Activated CD8-positive, alpha-beta memory T cell treated with anti-CD3 and anti-CD28 coated beads for 4 hours (primary cell): ENCODE measurements at places on chromosomes 6 and 20.
A peak's percentile ranks its signal among the peaks of the same experiment; 100 is the strongest.

- no peak for DNase-seq
These were observed 4.8 kb upstream of the ADGB start for GRCh38 chr6:146593986-146594385.

DNA sequence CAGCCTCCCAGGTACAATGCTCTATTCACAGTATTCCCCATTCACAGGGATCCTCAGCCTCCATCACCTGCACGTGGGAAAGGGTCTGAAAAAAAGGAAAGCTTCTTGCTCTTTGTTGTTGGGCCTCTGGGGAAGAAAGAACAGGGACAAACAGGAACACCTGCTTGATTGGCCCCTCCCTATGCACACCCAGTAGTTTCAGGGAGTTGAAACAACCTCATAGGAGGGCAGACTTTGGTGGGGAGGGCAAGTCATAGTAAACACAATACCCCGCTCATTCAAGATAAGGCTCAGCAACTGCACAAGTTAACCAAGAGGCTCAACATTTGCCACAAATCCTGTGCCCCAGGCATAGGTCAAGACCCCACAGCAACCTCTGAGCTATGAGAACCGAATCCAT lies 1.7 kb downstream of the GHRH start:
- DNase-seq = no peak

DNA sequence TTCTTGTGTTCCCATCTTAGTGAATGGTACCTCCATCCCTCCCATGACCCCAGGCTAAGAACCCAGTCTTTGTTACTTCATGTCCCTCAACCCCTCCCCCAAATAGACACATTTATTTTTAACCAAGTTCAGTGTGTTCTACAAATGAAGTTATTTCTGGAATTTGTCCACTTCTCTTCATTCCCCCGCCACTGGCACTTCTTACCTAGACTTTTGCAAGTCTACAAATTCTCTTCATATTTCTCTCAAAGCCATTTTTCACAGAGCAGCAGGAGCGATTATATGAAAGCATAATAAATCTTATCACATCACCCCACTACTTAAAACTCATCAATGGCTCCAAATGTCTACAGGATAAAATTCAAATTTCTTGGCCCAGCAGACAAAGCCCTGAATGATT lies 131.4 kb downstream of the BTBD9 start:
- no peak for DNase-seq

DNA sequence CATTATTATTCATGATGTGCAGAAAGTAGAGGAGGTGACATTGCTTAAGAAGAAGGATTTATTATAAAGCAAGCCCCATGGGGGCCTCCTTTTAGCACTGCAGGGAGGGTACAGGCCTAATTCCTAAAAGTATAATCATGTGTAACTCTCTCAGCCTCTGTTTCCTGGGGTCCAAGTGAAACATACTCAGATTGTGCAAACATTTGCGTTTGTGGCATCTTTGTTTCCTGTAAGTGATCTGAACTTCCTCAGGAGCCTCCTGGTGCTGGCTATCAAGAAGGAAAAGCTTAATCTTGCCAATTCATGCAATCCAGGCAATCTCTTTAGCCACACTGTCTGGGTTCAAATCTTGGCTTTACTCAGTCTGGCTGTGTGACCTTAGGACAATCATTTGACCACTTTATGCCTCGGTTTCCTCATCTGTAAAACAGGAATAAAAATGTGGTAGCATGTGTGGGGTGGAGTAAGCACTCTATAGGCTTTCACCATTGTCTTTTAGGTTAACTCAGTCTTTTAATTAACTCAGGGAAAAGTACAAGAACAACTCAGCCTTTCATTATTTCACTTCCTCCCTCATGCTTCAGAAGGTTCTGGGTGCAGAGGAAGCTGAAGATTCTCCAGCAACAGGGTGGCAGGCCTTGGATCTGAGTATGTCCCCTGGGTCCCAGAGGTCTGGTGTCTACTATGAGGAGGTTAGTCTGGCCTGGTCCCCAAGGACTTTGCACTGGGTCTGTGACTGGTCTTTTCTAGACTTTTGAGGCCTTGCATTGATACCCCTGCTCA lies 831 bp upstream of the SIRPB2 start:
- DNase-seq = no peak

- DNase-seq = no peak
These were observed 2.3 kb downstream of the THBD start for GRCh38 chr20:23047001-23047737.

DNA sequence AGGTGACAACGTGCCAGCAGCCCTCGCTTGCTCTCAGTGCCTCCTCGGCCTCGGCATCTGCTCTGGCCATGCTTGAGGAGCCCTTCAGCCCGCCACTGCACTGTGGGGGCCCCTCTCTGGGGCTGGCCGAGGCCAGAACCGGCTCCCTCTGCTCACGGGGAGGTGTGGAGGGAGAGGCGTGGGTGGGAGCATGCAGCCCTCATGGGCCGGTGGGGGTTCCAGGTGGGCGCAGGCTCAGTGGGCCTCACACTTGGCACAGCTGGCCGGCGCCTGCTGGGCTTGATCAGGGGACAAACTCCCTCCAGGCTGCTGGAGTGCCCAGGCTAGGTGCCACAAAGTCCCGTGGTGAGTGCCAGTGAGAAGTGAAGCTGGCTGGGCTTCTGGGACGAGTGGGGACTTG lies 566.6 kb upstream of the ID4 start:
- DNase-seq = no peak

DNA sequence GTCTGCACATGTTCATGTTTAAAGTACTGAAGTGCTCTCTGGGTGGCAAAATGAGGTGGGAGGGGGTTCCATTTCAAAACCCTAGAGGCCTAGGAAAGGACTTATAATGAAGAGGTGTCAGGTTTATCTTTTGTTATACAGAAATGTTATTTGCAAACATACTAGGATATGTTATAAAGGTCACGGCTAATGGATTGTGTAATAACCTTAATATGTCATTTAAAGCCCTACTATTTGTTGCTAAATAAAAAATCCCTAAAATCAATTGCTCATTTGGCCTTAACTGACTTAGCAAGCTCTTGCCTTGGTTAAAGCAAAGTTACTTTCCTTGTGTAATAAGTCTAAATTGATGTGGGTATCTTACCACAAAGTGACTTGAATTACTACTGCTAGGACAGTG lies 8.8 kb downstream of the NKX2-4 start:
- no peak for DNase-seq

- no peak for DNase-seq
These were observed 70.9 kb upstream of the PLEKHG1 start for GRCh38 chr6:150528648-150529285.

GRCh38 chr6:44078827-44079671 lies 48.2 kb downstream of the MRPL14 start:
- DNase-seq = peak; percentile 31

- no peak for DNase-seq
These were observed 7.1 kb downstream of the DUSP22 start for GRCh38 chr6:299104-299980.

DNA sequence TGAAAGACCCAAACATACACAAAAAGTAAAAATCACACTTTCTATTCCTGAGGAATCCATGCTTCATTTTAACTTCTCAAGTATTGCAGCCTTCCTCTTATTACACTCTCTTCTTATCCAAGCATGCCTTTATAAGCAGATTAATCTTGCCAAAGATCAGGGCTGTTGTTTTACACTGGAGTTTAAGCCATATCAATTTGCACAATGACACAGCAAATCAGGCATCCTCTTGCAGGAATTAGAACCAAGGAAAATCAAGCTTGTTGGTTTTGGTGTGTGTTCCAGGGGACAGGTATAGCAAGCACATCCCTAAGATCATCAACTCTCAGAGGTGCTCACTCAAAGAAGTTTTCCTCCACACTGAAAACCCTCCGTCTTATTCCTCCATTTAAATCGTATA lies 69.5 kb downstream of the CYP39A1 start:
- no peak for DNase-seq

DNA sequence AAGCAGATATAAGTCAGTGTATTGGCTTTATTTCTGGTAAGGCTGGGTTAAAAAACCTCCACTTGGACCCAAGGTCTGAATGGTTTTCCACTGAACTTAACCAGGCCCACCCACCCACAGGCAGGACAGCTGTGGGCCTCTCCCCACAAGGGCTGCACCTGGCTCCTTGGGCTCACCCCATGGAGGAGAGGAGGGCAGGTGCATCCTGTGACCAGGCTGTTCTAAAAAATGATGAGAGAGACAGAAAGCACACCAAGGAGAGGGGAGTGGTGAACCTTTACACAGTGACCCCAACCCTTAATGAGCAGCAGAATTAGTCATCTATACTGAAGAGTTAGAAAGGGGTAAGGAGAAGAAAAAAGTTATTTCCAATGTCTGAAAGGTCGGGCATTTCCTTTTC lies 34.5 kb upstream of the DUSP22 start:
- DNase-seq = no peak
